Fibroblast of mammary gland (primary cell): ENCODE measurements at places on chromosomes 5 and 9.

DNA sequence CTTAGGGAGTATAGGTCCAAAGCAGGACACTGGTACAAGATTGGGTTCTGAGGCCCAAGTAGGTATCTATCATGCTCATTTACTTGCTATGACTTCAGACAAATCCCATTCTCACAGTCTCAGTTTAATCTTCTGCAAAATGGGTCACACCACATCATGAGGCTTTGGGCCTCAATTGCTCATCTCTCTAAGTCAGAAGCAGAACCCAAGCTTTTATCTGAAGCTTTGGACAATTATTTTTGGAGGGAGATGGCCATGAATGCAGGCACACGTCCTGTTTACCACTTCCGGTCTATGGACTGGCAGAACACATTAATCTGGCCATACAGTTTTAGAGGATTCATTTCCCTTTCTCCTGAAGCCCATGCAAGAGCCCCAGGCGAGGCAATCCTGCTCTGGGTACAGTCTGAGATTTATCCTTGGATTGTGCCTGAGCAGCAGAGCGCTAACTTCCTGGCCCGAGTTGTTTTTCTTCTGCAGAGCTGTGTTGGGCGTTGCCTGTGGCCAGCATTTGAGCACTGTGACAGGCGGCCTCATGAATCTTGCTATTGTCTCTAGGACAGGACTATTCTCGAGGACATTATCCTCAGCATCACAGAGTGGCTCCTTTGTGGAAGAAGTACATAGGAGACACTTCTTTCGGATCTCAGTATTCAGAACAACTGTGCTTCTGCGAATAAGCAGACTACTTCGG, 16.1 kb downstream of the SLC22A4 start:
- DNase-seq: no peak

GRCh38 chr5:66828548-66829357, 232.6 kb downstream of the MAST4 start:
- DNase-seq: peak; percentile 64

GRCh38 chr5:89047571-89047970, 164.6 kb upstream of the MEF2C start:
- no peak for DNase-seq

GRCh38 chr5:176685010-176685409, 37.7 kb downstream of the TSPAN17 start:
- no peak for DNase-seq

GRCh38 chr5:61906820-61907219, 399.2 kb upstream of the KIF2A start:
- DNase-seq: no peak

DNA sequence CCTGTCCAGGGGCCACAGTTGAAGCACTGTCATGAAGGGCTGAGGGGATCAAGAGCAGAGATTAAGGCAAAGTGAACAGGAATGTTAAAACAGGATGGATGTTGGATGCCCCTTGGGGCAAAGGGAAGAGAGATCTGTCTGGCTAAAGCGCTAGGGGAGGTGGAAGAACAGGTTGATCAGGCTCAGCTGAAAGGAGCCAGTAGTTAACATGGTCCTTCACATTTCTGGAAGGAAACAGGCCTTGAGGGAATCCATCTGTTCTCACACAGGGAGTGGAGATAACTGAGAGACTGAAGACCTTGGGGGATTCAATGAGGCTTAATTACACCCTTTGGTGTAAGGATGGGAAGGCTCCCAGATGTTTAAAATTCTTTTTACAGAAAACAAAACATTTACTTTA, 5.8 kb downstream of the HAPLN1 start:
- DNase-seq: no peak

GRCh38 chr5:79035237-79035636, 34.2 kb downstream of the DMGDH start:
- no peak for DNase-seq

GRCh38 chr5:128455841-128456361, 82.1 kb downstream of the FBN2 start:
- no peak for DNase-seq
